ENCODE measurements at places on chromosomes 4 and X.

- DNase-seq, result no peak
These were observed 69.8 kb upstream of the BMP2K start for GRCh38 chr4:78706302-78706701.

GRCh38 chrX:120759685-120760084 lies 116.0 kb downstream of the CT47B1 start:
- DNase-seq, result no peak

- DNase-seq, result no peak
These were observed 152.3 kb downstream of the LRBA start for GRCh38 chr4:150862829-150863228.

GRCh38 chrX:105468741-105469140 lies 248.2 kb upstream of the TEX13A start:
- no peak for DNase-seq

DNA sequence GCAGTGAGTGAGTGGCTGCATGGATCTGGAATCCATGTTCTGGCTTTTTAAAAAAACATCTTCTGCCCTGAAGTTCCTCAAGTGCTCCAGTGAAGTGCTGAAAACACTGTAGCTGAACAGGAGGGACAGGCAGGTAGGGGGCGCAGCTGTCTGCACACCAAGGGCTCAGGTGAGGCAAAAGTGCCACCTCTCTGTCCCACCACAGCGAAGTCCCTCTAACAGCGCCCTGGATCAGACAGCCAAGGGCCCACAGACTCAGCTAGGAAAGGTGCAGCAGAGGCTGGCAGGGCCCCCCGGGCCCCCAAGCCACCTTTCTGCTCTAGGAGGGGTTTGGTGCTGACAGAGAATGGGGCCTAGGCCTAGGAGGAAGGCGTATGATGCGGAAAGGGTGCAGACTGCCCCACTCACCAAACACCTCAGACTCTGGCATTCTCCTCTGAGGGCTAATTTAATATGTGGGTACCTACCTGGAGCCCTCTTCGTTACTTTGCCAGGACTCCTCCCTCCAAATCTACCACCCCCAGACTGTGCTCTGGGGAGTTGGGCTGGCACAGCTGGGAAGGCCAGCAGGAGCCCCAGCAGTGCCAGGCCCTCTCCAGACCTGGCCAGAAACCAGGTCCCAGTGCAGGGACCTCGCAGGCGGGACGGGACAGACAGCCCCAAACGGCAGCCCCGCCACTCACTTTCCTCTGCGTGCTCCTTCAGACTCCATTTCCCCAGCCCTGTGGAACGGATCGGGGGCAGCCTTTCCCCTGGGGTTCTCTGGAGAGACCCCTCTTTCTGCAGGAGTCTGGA lies 73.7 kb downstream of the ENPP6 start:
- DNase-seq, result no peak

GRCh38 chr4:153541456-153542096 lies 75.4 kb downstream of the TMEM131L start:
- no peak for DNase-seq
